ENCODE measurements at places on chromosomes 12 and 14. TPM values are rescaled to one million over a fixed set of nuclear protein-coding genes. Genes with fewer than 3 reads are reported as not detected.

The ERC1 gene
- 29.0 TPM for total RNA-seq

DNA sequence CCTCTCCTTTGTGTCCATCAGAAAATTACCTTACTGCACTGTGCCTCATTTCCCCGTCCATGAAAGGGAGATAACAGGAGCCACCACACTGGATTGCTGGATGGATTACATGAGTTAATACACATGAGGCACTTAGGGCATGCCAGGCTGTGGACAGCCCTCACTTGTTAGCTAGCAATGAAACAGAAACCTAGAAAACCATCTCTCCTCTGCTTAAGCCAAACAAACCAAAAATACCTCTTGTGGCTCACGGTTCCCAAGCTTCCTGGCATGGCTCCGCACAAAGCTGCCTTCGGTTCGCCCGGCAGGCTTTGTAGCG, 660 bp upstream of the HCFC2 start:
- DNase-seq = no peak

DNA sequence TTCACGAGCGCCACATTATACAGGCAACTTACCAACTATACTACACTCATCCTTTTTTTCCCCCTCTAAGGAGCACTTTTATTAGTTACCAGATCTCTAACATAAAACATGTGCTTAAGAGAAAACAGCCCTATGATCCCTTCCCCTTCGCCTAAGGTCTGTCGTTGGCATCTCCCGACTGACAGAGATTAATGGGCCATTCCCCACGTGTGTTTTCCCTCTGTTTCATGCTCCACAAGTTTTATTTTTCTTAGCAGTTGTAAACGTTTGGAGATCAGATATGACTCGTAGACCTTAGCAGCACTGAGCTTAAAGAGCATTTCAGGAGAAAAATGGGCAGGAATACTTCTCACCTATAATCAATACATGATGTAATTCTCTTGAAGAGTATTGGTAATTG, 51.4 kb upstream of the FZD10 start:
- DNase-seq = no peak

DNA sequence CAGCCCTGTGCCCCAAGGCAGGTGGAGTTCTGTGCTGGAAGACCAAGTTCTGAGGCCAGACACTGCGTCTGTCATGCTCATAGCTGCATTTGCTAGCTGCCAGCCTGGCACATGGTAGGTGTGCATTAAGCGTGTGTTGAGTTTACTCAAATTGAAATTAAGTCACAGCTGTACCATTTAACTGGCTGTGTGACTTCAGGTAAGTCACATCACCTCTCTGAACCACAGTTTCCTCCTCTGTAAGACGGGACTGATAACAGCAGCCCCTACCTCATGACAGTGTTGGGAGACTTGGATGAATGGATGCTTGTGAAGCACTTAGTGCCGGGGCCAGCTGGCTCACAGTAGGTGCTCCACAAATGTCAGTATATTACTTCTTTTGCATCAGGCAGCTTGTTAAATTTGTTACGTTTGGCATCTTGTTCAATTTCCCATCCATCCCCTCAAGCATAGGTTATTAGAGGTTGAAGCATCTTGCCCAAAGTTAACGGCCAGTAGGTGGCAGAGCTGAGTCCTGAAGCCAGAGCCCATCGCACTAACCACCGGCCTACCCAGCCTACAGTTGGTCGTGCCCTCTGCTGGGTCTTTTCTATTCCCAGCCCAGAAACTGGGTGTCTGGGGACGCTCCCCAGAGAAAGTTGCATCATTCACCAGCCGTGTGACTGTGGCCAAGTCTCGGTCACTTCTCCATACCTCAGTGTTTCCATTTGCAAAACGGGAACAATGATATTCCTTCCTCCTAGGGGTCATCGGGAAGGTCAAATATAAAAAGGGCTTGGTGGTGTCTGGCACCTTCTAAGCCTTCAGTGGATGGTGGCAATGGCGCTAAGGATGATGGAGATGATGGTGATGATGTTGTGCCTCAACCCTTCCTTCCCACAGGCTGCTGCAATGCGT, 4.5 kb downstream of the DAO start:
- peak; percentile 28 for DNase-seq

DNA sequence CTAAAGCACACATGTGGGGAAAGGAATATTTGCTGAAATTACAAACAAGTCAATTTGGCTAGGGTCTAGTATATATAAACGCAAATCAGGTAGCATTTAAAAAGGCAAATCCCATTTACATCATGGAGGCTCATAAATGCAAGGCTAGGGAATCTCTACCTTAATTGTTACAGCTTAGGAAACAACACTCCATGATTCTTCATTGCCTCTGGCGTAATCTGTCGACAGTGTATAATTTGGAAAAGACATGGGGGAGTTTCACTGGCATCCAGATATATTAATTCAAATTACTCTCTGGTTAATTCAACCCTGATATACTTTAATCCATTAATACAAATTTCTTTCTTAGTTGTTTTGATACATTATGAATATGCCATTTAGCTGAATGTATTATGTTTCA, 1630.2 kb upstream of the FLRT2 start:
- DNase-seq = no peak

The P2RX2 gene
- 0.17 TPM for total RNA-seq

The ESR2 gene
- not detected for total RNA-seq

- peak; percentile 24 for DNase-seq
Observed at GRCh38 chr12:41120211-41120610, 67.9 kb upstream of the PDZRN4 start.

DNA sequence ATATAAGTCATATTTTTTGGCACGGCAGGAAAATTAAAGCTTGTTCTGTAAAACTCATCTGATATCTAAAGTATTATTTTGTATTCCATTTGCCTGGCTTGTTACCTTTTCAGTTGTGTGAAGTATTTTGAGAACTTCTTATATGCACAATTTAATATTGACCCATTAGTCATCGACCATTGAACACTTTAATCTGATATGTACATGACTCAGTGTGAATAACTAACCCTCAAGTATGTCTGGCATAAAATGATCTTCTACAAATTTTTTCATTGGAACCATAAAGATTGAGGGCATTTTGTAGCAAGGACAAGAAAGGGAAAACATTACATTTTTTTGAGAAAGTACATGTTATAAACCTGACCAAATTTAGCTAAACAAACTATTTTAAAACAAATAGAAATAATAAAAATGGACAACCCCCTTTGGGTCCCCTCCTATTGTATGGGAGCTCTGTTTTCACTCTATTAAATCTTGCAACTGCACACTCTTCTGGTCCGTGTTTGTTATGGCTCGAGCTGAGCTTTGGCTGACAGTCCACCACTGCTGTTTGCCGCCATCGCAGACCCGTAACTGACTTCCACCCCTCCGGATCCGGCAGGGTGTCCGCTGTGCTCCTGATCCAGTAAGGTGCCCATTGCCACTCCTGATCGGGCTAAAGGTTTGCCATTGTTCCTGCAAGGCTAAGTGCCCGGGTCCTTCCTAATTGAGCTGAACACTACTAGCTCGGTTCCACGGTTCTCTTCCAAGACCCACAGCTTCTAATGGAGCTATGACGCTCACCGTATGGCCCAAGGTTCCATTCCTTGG, 118.8 kb downstream of the SLC6A15 start:
- no peak for DNase-seq

DNA sequence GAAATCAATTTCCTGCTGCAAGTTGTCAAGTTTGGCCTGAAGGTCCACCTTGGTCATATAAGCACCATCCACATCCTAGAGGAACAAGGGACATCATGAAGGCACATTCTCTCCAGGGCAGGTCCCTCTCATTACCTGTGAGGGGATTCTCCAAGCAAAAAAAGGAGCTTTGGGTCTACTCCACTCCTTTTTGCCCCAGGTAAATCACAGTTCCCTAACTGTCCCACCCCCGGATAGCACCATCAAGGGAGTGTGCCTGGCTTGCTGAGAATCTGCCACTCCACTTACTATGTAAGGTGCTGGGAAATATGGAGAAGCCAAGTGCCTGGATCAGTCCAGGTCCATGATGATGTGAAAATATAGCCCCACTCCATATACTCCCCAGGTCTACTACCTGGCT, 2.5 kb downstream of the KRT1 start:
- DNase-seq = no peak

DNA sequence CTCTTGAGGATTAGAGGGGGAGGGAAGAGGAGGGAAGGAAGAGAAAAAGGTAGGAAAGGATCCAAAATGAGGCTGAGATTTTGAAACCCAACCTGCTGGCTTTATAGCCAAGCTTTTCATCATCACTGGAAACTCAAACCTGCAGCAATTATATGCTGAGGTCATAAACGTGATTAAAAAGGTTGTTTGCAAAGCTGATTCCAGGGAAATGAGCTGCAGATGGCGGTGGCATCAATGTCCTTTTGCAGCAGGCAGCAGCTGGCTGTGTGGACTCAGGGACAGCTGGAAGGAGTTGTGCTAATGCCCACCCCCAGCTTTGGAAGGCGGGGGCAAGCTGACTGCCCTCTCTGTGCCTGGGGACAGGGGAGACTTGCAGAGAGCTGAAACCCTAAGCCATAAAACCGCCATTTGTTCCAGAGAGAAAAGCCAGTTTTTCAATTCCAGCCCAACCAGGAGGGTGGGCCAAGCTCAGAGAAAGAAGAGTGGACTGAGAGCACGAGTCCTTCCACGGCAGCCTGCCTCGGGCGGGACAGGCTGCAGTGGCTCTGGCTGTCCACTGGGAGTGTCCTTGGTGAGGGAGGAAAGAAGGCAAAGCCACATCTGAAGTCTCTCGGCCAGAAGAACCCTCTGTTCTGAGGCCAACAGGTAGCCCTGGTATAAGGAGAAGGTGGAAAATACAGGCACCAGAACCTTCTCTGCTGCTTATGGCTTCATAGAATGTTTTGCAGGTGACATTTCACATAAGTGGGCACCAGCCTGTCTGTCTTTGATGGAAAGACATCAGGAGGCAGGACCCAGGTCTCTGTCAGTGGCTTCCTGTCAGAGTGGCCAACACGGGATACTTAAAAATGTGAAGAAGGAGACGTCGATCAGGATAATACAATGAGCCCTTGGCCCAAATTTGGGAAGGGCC, 90.7 kb downstream of the SINHCAF start:
- DNase-seq = peak; percentile 30

The SMCO2 gene
- total RNA-seq = not detected

The PTPRO gene
- not detected for total RNA-seq

GRCh38 chr12:111488271-111488670, 82.5 kb downstream of the SH2B3 start:
- DNase-seq = no peak

The NUBPL gene
- total RNA-seq = 26.8 TPM

- DNase-seq = no peak
Observed at GRCh38 chr12:54625598-54625997, 9.1 kb downstream of the LACRT start.

The ADCY4 gene
- not detected for total RNA-seq

The AQP6 gene
- total RNA-seq = 0.37 TPM

DNA sequence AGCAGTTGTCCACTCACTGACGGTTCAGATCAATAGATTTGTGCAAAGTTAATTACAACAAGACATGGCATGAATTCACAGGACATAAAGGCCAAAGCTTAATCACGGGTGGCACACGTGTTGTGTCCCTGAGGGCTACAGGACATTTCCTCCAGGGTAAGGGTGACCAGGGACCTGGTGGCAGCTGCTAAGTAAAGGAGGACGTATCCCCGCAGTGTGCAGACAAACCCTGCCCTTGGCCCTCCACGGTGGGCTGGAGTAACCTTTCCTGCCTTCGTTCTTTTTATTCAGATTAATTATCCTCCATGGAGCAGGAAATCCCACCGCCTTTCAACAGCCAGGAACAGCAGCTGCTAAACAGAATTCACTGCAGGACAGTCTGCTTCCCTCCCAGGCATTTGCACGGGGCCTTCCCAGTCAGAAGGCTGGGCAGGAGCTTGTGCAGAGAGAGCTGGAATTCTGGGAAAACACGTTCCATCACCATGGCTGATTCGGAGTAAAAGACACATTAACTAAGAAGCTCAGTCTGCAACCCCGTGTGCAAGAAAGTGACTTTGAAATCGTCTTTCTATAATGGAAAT, 289.9 kb upstream of the SFSWAP start:
- DNase-seq = no peak

The PLEKHG7 gene
- not detected for total RNA-seq

The BDKRB2 gene
- not detected for total RNA-seq

DNA sequence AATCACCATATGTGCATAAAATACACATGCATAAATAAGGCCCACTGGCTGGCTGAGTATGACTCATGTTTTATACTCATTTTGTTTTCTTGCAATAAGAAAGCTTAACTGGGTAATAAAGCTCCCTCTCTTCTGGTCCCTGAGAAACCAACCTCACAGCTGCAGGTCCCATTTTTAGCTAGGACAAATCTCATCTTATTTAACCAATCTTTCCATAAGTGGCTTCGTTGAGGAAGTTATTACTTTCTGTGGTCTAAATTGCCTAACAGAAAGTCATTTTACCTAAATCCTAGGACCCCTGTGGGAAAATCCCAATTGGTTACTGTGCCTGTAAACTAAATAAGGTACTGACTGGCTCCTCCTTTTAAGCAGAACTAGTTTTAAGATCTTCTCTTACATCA, 232.8 kb upstream of the FBXO33 start:
- no peak for DNase-seq

DNA sequence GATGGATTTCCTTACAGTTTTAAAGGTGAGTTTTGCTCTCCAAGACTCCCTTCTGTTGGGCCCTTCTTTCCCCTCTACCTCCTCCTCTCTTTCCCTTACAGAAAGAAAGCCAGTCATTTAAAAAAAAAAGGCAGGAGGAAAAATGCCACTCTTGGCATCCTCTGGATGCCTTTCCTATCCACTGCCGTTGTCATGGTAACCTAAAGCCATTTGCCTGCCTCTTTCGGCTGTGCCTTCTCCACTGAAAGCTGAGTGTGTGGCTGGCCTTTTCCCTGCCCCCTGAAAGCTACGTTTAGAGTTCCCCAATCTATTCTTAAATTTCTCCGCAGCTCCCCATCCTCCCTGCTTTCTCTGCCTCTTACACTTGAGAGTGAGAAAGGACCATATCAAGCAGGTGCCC, 67.1 kb downstream of the TUNAR start:
- DNase-seq = peak; percentile 3

DNA sequence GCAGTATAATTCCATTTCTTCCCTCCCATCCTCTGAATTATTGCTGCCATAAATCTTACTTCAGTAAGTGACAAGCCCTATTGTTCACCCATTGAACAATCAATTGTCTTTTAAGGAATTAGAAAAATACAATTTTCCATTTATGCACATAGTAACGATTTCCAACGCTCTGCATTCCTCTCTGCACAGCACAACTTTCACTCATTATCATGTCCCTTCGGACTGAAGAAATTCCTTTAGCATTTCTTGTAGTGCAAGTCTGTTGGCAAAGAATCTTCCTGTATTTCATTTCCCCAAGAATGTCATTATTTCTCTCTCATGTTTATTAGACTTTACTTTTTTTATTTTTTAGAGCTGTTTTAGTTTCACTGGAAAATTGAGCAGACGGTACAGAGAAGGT, 252.1 kb upstream of the RTL1 start:
- no peak for DNase-seq

- DNase-seq = no peak
Observed at GRCh38 chr14:55599250-55599879, 19.4 kb downstream of the KTN1 start.

The TRIAP1 gene
- total RNA-seq = 90.3 TPM

- no peak for DNase-seq
Observed at GRCh38 chr12:23376238-23376637, 573.2 kb downstream of the SOX5 start.

All from G401 (cell line).